ENCODE measurements at places on chromosomes 7 and 10.

DNA sequence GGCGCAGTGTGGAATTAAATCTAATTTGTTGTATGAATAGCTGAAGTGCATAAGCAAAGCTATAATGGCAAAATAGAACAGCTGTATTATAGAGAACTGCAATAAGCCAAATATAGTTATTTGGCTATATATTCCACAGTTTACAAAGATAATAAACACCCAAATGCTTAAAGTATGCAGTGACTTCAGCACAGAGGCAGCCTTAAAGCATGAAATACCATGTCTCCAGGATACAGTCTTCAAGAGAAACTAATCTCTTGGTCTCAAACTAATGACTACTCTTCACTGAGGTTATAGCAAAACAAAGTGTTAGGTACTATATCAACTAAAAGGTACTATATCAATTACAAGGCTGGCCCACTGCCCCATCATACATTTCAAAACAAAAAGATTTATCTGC lies 48.0 kb downstream of the NT5C2 start:
- no peak for DNase-seq

DNA sequence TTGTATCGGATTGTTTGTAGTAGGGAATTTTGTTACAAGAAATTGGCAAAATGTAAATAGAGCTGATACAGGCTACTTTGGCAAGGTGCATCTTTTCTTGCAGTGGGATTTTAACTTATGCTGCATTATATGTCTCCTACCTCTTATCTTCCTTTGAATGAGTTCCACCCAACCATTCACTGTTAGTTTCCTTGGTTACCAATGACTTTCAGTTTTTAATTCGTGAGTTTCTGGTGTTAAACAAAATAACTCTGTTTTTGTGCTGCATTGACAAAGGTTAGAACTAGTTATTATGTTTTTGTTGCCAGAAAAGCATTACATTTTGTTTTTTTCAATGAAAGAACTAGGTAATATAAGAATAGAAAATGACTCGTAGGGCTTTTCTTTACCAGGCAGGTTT lies 327.2 kb downstream of the LHFPL3 start:
- no peak for DNase-seq

GRCh38 chr7:135925210-135925609 lies 51.9 kb downstream of the MTPN start:
- DNase-seq: no peak

GRCh38 chr10:8360814-8361509 lies 306.5 kb downstream of the GATA3 start:
- DNase-seq: no peak

DNA sequence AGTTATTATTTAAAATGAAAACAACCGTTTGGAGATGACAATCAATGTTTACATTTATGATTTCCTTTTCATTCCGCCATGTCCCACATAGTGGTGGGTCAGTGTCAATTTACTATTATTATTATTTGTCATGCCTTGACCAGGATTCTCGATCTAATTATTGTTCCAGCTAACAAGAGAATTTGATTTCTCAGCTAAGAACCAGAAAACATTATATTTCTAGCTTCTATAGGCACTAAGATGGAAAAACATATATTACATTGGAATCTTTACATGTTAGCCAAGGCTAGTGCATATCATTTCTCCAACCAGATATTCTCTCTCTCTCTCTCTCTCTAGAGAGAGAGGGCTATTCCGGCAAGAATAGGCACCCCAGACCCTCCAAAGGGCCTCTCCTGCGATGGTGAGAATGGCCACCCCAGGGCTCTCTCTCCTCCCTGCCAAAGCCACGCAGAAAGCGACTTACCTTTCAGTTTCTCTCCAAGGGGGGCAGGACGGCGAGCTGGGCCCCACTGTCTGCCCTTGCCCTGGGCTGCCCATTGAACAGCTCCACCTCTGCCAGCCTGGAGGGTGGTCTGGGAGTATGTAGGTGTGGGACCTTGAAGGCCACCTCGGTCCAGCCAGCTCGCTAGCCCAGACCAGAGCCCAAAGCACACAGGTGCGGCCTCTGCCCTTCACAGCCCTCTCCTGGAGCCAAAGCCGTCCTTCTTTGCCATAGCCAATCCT lies 2.4 kb downstream of the HOXA3 start:
- DNase-seq: no peak
